ENCODE measurements at places on chromosomes 3 and 15.

DNA sequence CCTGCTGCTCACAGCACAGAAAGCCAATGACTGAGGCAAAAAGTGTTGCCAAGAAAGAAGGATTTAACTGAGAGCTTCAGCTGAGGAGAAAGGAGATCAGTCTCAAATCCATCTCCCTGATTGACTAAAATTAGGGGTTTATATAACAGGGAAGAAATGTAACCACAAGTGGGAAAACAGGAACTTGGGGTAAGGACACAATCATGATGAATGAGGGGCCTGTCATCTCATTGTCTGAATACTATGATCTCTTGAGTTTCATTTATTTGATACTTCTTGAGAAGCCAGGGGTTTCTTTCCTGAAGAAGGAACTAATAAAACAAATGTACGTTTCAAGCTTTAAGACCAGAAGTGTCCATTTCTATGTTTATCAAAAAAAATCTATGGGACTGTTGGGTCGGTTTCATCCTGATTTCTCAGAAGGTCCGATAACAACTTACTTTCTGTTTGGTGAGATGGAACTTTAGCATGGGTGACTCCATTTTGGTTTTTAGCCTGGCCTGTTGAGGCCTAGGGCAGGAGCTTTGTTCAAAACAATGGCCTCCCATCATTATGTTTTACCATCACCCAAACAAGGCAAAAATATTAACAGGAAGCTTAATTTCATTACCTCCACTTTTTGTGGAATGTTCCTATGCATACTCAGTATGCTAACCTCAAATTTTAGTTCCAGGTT is 76.6 kb upstream of the PIAS1 start:
- DNase-seq, result no peak
- no peaks in the 10 kb centered on the region for H3K27me3 ChIP-seq
- no peaks in the 10 kb centered on the region for H3K4me1 ChIP-seq
- H3K27ac ChIP-seq, result no peak overlapping the region
- H3K4me3 ChIP-seq, result no peak overlapping the region

- no peak for DNase-seq
- H3K27ac ChIP-seq, result no peak overlapping the region
- H3K27me3 ChIP-seq, result no peaks in the 10 kb centered on the region
- H3K4me1 ChIP-seq, result no peaks in the 10 kb centered on the region
- no peak overlapping the region for H3K4me3 ChIP-seq
Measured at GRCh38 chr3:150114873-150115540, 144.3 kb upstream of the PFN2 start.

GRCh38 chr3:66145408-66145733 is 75.4 kb upstream of the SLC25A26 start:
- no peak overlapping the region for H3K4me3 ChIP-seq
- no peaks in the 10 kb centered on the region for H3K27me3 ChIP-seq
- DNase-seq, result no peak

DNA sequence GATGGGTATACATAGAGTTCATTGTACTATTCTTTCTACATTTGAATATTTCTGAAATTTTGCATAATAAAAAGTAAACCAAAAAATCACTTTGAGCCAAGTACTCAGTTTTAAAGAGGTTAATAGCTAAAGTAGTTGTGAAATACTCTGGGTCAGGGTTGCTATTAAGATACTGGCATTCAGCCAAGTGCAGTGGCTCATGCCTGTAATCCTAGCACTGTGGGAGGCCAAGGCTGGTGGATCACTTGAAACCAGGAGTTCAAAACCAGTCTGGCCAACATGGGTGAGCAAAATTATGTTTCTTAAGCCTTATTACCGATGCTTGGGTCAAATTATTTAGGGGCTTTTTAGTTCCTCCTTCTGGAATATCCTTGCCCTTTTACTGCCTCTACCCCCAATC is 122.0 kb upstream of the MELTF start:
- H3K4me3 ChIP-seq, result no peak overlapping the region
- H3K4me1 ChIP-seq, result no peaks in the 10 kb centered on the region
- H3K27me3 ChIP-seq, result no peaks in the 10 kb centered on the region
- no peak overlapping the region for H3K27ac ChIP-seq

GRCh38 chr3:174168538-174169254 is 690.4 kb upstream of the NAALADL2 start:
- peaks cover 2% of the 10 kb centered on the region for H3K4me1 ChIP-seq
- H3K4me3 ChIP-seq, result no peak overlapping the region
- H3K27ac ChIP-seq, result no peak overlapping the region

- H3K4me3 ChIP-seq, result no peak overlapping the region
- no peaks in the 10 kb centered on the region for H3K36me3 ChIP-seq
- no peak for DNase-seq
- H3K27ac ChIP-seq, result no peak overlapping the region
- no peaks in the 10 kb centered on the region for H3K27me3 ChIP-seq
Measured at GRCh38 chr15:92112711-92113110, 259.2 kb downstream of the SLCO3A1 start.

GRCh38 chr3:4496087-4496452 is 2.9 kb downstream of the ITPR1 start:
- peak overlapping the region; percentile 5 for H3K4me3 ChIP-seq
- peaks cover 16% of the 10 kb centered on the region for H3K27me3 ChIP-seq
- peaks cover 22% of the 10 kb centered on the region for H3K4me1 ChIP-seq
- no peak for DNase-seq
- H3K27ac ChIP-seq, result no peak overlapping the region
- H3K36me3 ChIP-seq, result peaks cover 16% of the 10 kb centered on the region

GRCh38 chr15:67927501-67928168 is 87.8 kb upstream of the RNU6-1 start:
- H3K36me3 ChIP-seq, result no peaks in the 10 kb centered on the region
- peaks cover 5% of the 10 kb centered on the region for H3K4me1 ChIP-seq
- no peaks in the 10 kb centered on the region for H3K27me3 ChIP-seq
- no peak overlapping the region for H3K27ac ChIP-seq

- no peaks in the 10 kb centered on the region for H3K4me1 ChIP-seq
- H3K27ac ChIP-seq, result no peak overlapping the region
- no peaks in the 10 kb centered on the region for H3K27me3 ChIP-seq
Measured at GRCh38 chr15:100259266-100259665, 82.5 kb downstream of the ADAMTS17 start.

GRCh38 chr15:85614059-85614458 is 180.7 kb downstream of the KLHL25 start:
- no peak for DNase-seq
- no peak overlapping the region for H3K4me3 ChIP-seq
- H3K36me3 ChIP-seq, result no peaks in the 10 kb centered on the region
- H3K4me1 ChIP-seq, result peaks cover 5% of the 10 kb centered on the region
- H3K27me3 ChIP-seq, result no peaks in the 10 kb centered on the region

DNA sequence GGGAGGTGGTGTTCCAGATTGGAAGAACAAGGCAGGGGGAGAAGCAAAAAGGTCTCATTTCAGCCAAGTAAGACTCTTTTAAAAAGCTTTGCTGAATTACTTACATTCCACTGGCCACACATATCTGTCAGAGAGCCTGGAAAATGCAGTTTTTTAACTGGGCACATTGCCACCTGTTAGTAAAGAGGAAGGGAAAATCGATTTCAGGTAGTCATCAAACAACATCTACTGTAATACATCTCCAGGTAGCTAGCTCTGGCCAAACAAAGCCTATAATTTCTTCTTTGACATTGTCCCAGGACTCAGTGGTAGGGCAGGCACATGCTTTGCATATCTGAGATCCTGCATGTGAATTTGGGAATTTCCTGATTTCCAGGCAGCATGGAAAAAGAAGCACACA is 480.7 kb upstream of the SUCLG2 start:
- H3K27me3 ChIP-seq, result no peaks in the 10 kb centered on the region
- no peaks in the 10 kb centered on the region for H3K36me3 ChIP-seq
- no peaks in the 10 kb centered on the region for H3K4me1 ChIP-seq
- H3K4me3 ChIP-seq, result no peak overlapping the region
- H3K27ac ChIP-seq, result no peak overlapping the region

- H3K27ac ChIP-seq, result no peak overlapping the region
- DNase-seq, result no peak
- H3K27me3 ChIP-seq, result no peaks in the 10 kb centered on the region
- H3K4me3 ChIP-seq, result no peak overlapping the region
- no peaks in the 10 kb centered on the region for H3K36me3 ChIP-seq
- H3K4me1 ChIP-seq, result no peaks in the 10 kb centered on the region
Measured at GRCh38 chr3:78832785-78833204, 935.0 kb downstream of the ROBO1 start.

- no peak for DNase-seq
- no peaks in the 10 kb centered on the region for H3K27me3 ChIP-seq
- no peak overlapping the region for H3K4me3 ChIP-seq
- H3K27ac ChIP-seq, result no peak overlapping the region
- no peaks in the 10 kb centered on the region for H3K4me1 ChIP-seq
- peaks cover 38% of the 10 kb centered on the region for H3K36me3 ChIP-seq
Measured at GRCh38 chr3:149160754-149161300, 31.4 kb downstream of the HPS3 start.

- no peak overlapping the region for H3K27ac ChIP-seq
- H3K36me3 ChIP-seq, result no peaks in the 10 kb centered on the region
- H3K4me3 ChIP-seq, result no peak overlapping the region
- no peaks in the 10 kb centered on the region for H3K27me3 ChIP-seq
- DNase-seq, result no peak
Measured at GRCh38 chr3:117572786-117573185, 863.2 kb downstream of the TUSC7 start.

- no peak overlapping the region for H3K27ac ChIP-seq
- H3K27me3 ChIP-seq, result peaks cover 9% of the 10 kb centered on the region
- H3K4me3 ChIP-seq, result no peak overlapping the region
- no peak for DNase-seq
Measured at GRCh38 chr3:16883057-16883722, 1.6 kb upstream of the PLCL2 start.

- H3K36me3 ChIP-seq, result no peaks in the 10 kb centered on the region
- H3K4me1 ChIP-seq, result no peaks in the 10 kb centered on the region
- no peak for DNase-seq
- H3K27ac ChIP-seq, result no peak overlapping the region
Measured at GRCh38 chr15:39304931-39305728, 275.7 kb upstream of the THBS1 start.

GRCh38 chr3:115108614-115109013 is 38.5 kb downstream of the ZBTB20 start:
- H3K36me3 ChIP-seq, result no peaks in the 10 kb centered on the region
- H3K4me3 ChIP-seq, result no peak overlapping the region
- no peaks in the 10 kb centered on the region for H3K4me1 ChIP-seq

DNA sequence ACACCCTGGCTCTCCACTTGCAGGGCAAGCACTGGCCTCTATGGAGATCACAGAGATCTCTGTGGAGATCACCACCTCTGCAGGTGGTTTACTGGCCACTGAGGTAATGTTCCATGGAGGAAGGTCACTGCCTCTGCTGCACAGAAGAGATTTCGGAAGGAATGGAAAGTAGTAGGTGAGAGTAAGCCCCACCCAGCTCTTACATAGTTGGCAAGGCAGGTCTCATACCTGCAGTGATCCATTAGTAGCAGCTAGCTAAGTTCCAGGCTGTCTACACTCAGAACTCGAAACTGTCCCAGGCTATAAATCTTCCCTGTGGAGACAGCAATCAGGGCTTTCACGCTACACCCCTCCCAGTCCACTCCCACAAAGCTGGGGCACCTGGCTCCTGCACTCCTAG is 194.3 kb upstream of the MANF start:
- no peak overlapping the region for H3K27ac ChIP-seq
- H3K4me1 ChIP-seq, result no peaks in the 10 kb centered on the region
- DNase-seq, result no peak
- H3K4me3 ChIP-seq, result no peak overlapping the region
- H3K36me3 ChIP-seq, result no peaks in the 10 kb centered on the region
- H3K27me3 ChIP-seq, result no peaks in the 10 kb centered on the region

Measured in thymus (tissue), 14 donors.